ENCODE measurements at places on chromosomes 12 and 14.

GRCh38 chr12:105440037-105440664, 109.7 kb downstream of the C12orf75 start:
- DNase-seq: no peak

GRCh38 chr14:38038986-38039385, 168.7 kb upstream of the SSTR1 start:
- DNase-seq: no peak

DNA sequence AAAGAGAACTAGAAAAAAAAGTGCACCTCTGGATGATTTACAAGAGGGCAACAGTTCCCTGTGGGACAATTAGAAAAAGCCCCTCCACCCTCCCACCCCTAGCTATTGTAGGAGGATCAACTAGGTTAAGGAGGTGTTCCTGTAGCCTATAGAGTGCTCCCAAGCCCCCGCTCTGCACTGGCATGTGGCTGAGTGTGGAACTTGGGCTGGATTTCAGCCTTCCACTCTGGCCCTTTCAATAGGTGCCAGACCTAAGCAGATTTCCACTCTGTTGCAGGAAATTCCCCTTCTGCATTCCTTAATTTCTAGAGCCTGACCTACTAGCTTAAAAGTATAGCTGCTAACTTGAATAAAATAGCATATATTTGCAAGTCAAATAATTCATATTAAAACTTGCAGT, 2.8 kb downstream of the NFATC4 start:
- DNase-seq: no peak

GRCh38 chr14:32150392-32150791, 51.5 kb upstream of the RNU6-7 start:
- DNase-seq: no peak

- DNase-seq: no peak
Measured at GRCh38 chr12:131012279-131013069, 58.8 kb downstream of the ADGRD1 start.

- no peak for DNase-seq
Measured at GRCh38 chr12:31874961-31875608, 84.1 kb upstream of the RESF1 start.

DNA sequence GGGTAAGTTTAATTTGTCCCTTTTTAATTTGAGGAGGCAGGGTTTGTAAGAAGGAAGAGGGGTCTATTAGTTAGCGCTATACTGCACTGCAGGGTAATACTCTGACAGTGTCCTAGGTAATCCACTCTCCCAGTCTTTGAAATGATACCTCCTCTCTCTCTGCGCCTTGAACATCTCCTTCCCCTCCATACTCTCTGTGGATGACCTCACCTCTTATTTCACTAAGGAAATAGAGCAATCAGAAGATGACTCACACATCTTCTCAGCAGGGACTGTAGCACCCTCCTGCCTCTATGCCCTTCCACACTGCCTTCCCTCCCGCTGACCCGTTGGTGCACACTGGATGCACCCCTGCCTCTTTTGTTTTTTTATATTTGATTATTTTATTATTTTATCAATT, 94.2 kb downstream of the GRIP1 start:
- no peak for DNase-seq

DNA sequence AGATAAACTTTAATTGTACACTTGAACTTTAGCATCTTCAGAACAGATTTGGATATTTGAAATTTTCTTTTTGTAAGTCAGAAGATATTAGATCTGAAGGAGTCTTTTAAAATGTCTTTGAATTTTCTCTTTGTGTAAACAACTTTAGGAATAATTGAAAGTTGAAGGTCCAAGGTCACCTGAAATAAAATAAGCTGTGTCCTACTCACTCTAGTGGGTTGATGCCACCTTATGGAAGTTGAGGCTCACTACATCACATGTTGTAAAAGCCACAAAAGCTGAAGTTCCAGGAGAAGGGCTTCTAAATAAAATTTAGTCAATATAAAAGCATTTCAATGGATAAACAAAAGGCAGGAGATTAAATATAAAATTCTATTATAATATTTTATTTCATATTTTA, 122.0 kb upstream of the ATXN7L3B start:
- DNase-seq: no peak

- no peak for DNase-seq
Measured at GRCh38 chr12:57746025-57746424, 1.2 kb downstream of the TSPAN31 start.

DNA sequence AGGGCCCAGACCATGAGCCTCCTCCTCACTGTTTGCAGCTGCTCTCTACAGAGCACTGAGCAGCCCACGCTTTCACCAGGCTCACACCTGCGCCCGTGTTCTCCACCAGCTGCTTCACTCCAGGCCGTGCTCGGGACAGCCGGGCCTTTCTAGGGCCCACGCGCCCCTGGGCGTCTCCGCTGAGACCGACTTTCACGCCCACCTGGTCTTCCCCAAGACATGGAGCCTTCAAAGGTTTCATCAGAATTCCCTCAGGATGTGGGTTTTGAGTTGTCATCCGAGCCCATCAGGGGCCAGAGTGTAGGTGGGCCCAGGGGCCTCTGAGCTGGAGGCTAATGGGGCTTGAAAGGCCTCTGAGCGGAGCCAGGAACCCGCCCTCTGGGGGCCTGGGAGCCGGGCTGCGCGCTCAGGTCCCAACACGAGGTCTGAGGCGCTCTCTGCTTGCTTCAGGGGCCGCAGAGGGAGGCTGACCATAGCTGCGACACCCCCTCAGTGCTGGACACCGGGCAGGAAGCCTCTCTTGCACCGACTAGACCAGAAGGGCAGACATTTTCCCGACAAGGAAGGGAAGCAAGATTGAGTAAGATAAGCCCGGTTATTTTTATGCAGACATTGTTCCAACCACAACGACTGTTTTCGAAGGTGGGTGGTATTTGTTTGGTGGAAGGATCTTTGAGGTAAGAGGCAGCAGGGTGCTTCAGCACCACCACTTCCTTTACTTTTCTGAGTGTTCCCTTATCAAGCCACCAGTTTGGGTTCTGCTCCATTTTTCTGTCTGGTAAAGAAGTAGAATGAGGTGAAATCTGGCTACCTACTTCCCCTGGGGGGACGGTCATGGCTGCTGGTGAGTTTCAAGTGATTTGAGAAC, 125.0 kb upstream of the FUT8 start:
- no peak for DNase-seq

DNA sequence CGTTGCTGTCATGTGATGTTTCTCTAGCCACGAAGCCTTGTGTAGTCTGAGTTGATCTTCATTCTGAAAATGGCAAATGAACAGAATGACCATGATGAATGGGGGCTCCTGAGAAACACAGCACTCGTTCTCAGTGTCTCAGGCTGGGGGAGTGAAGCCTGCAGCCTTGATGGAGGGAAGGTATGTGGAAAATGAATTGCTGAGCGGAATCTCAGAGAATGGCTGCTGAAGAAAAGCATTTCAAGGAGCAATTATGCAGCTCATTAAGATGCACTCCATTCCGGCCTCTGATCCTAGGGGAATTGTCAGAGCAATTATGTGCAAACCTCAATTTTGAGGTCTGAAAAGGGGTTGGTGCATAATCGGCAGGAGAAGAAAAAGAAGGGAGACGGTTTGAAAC, 167.1 kb downstream of the CHST11 start:
- no peak for DNase-seq

- DNase-seq: no peak
Measured at GRCh38 chr12:130879781-130880389, 8.0 kb downstream of the RAN start.

GRCh38 chr12:4220536-4221257, 52.9 kb upstream of the CCND2 start:
- no peak for DNase-seq

DNA sequence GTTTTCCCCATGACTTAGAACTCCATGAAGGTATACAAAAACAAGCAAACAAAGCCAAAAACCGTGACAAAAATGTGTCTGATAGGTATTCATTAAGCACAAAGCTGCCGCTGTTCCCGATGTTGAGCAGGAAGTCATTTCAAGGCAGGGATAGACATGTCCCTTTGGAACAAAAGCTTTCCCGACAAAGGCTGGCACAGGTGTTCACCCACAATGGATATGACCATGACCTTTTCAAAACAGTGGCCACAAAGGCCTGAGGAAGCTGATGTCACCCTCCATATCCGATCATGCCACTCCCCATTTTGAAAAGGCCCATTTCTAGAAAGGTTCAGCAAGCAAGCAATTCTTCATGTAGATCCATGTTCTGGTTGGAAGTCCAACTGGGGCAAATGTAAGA, 279.1 kb downstream of the BTG1 start:
- no peak for DNase-seq

DNA sequence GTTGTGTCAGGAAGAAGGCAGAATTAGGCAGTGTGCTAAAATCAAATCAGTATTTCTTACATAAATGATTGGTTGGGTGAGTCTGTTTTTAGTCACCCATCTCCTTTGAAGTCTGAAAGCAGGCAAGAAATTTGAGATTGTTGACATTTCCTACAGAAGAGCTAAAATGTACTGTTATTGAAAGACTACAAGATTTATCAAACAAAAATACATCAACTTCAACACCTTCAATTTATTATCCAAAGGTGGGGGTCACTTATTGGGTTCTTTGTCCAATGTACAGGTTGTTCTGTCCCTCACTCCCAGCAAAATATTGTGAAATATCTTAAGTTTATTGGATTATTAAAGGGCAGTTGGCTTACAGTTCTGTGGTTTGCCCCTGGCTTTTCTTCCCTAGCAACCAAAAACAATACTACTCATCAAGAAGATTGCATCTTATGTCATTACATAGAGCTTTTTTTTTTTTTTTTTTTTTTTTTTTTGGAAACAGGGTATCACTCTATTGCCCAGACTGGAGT, 20.6 kb upstream of the PKP2 start:
- DNase-seq: no peak

- DNase-seq: no peak
Measured at GRCh38 chr14:24911324-24912109, 138.4 kb downstream of the STXBP6 start.

DNA sequence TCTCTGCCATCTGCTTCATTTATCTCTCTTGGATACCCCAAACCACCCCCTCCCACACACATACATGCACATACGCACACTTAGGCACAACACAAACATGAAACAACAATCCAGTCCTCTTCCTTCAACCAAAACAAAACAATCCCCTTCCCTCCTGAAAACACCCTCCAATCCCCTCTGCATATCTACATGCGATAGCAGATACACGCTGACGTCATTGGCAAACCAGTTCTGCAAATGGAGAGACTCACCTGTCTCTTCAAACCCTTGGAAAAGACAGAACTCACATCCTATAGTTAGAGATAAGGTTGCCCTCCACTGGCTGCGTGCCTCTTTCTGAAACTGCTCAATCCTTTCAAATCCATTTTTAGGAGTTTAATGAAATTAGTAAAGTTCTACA, 37.2 kb upstream of the RMST start:
- no peak for DNase-seq

GRCh38 chr14:71399057-71399487, 491.8 kb downstream of the PCNX1 start:
- no peak for DNase-seq

GRCh38 chr12:57808351-57808750, 10.2 kb downstream of the AVIL start:
- no peak for DNase-seq

DNA sequence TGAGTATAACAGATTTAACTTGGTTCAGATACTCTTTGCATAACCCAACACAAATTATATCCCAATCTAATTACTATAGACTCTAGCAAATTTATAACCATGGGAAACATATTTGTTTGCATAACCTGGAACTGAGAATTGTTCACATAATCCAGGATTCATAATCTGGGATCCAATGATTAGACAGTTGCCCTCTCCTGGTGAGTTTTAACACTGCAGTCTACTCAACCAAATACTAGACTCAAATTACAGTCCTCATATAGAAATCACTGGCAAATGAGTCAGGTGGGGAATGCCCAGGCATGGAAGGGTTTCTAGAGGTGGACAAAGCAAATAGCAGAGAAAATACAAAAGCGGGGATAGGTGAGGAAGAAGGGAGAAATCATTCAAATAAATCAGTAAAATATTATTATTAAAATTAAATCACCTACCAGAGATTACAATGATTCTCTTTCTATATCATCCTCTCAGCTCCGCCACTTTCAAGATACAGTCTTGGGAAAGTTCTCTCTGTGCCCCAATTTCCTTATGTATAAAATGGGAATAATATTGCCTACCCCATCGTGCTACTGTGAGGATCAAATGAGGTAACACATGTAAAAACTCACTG, 9.4 kb downstream of the GCH1 start:
- DNase-seq: no peak

GRCh38 chr12:71838676-71839075, 883 bp upstream of the TBC1D15 start:
- no peak for DNase-seq

DNA sequence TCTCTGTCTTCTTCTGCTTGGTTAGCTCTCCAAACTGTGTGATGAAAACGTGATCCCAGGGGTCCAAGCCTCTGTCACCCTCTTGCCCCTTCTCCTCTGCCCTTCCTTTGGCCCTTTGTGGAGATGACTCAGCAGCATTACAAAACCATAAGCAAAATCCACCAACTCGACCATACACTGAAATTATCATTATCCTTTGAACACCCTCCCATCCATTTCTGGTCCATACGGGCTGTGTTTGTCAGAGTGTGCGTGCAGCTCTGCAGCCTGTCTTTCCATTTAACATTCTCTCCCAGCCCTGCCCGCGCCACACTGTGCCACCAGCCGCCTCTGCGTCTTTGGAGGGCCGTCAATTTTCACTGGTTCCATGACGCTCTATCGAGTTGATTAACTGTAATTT, 69.2 kb downstream of the SLC25A47 start:
- DNase-seq: no peak

- no peak for DNase-seq
Measured at GRCh38 chr12:85829391-85829790, 6.8 kb downstream of the RASSF9 start.

DNA sequence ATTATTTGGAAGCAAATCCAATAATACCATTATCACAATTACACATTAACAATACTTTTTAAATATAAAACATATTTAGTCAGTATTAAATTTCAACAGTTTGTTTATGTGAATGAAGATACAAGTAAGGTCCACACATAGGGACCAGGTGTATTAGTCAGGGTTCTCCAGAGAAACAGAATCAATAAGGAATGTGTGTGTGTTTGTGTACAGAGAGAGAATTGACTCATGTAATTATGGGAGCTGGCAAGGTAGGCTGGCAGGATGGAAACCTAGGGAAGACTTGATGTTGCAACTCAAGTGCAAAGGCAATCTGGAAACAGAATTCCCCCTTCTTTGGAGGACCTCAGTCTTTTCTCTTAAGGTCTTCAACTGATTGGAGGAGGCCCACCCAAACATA, 123.2 kb upstream of the OTX2 start:
- DNase-seq: no peak
